ENCODE measurements at places on chromosomes 12 and 14. TPM values are rescaled to one million over a fixed set of nuclear protein-coding genes. Genes with fewer than 3 reads are reported as not detected.

- no peak for DNase-seq
Observed at GRCh38 chr12:6635375-6635855, 344 bp downstream of the LPAR5 start.

DNA sequence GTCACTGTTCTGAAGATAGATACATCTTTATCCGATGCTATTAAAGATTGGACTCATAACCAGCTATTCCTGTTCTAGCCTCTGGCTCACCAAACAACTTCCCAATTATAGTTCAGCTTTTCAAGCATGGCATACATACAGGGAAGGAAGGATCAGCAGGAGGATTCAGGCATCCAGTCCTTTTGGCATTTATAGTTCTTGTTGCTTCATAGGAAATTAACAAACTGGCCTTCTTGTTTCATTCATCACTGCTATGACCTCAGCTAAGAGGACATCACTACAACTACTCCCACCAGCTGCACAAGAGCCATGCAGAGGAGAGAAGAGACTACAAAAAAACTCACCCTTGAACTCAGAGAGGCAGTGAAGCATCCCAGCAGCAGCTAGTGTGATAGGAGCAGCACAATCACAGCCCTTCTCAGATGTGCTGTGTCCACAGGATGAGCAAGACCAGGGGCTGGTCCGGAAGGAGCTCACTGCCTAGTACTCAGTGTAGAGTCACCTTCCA is 100.5 kb downstream of the SPTSSA start:
- DNase-seq: no peak

DNA sequence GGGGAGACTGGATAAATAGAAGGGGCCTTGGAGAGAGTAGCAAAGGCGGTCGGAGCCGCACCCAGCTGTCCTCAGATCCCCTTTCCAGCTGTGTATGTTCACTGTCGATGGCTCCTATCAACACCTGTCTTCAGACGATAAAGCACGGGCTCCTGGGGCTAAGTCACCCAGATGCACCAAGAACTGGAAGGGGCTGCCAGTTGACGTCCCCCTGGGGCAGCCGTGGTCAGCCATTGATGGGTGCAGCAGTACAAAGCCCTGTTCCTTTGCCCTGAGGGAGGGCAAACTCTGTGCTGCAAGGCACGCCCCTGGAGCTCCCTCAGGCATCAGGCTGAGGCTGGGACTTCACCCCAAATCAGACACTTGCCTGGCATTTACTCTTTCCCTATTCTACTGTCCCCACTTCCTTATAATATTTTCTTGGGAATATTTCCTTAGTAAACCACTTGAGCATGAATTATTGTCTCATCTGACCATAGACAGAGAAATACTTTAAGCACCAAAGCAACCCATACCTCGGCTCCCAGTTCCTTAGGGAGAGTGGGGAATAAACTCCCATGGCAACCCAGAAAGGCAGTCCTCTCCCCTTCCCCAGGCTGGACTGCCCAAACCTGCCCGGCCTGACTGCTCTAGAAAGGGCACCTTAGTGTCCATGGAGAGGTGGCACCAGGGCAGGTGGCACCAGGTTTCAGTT is 59.6 kb upstream of the SCN8A start:
- no peak for DNase-seq

EP400 gene
- 69.6 TPM for total RNA-seq

KCNJ8 gene
- 1.4 TPM for total RNA-seq

KRT71 gene
- total RNA-seq: not detected

LHX5 gene
- total RNA-seq: 0.47 TPM

LRTM2 gene
- not detected for total RNA-seq
